CMK (cell line): ENCODE measurements at places on chromosomes 4 and X.

DNA sequence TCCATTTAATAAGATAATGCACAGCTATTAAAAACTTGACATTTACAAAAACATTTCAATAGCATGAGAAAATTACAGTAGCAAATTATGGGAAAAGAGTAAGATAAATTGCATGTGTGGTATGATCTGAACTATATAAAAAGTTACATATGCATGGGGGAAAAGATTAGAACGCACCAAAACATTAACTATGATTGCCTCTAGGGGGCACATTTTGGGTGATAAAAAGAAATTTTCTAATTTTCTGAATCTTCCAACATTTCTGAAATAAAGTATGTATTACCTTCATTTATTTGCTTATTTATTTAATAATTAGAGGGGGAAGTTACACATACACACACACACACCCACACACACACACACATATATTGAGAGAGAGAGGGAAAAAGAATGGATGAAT, 19.6 kb upstream of the KDM5C start:
- DNase-seq: no peak

DNA sequence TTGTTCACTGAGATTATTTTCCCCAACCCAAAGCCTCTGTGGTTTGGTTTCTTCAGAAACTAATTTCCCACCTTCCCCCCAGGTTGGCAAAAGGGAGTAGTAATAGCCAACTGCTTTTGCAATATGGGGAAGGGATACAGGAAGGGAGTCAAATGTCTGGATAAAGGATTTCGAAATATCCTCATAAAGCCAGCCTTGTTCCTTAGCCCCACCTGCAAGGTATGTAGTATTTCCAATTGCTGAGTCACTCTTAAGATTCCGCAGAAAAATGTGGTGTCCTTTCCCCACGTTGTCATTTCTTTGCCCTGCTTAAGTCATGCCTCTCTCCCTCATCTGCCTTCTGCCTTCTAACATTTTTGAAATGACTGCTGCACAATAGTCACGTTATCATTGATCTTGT, 138.8 kb upstream of the DCAF8L1 start:
- DNase-seq: no peak

GRCh38 chr4:155881555-155881954, 15.5 kb upstream of the ASIC5 start:
- no peak for DNase-seq

GRCh38 chr4:16019649-16020048, 56.7 kb upstream of the FGFBP2 start:
- no peak for DNase-seq

DNA sequence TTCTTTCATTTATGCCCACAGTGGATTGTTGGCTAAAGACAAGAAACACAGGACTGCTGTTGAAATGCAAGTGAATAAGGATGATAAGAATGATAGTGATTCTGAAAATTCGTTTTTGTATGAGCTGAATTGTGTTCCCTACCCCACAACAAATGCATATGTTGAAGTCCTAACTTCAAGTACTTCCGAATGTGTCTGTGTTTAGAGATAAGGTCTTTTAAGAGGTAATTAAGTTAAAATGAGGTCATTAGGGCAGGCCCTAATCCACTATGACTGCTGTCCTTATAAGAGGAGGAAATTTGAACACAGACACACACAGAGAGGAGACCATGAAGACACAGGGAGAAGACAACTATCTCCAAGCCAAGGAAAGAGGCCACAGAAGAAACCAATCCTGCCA, 126.6 kb upstream of the ACSL4 start:
- peak; percentile 72 for DNase-seq

DNA sequence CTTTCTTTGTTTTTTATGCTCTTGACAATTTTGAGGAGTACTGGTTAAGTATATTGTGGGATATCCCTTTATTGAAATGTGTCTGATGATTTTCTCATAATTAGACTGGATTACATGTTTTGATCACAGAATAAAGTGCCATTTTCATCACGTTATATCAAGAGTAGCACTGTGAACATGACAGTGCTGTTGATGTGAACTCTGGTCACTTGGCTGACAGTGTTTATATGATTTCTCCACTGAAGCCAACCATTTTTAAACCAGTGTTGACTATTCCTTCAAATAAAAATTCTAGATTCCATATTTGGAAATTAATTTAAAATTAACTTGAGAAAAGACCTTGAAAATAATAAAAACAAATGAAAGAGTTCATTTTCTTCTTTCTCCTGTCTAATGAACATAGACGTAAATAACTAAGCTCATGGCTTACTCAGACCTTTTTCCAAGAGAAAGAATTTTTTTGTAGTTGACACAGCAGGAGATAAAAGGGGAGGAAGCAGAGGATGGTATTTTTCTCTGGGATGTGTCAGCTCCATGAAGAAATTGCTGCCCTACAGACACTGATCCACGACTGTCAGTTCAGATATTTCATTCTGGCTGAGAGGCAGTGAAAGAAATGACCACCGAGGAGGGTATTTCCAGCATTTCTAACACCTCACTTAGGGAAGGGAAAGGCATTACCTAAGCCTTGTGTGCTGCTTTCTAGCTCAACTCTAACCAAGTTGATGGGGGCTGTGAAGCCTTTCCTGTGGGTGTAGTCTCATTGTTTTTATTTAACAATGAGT, 150.9 kb upstream of the ANK2 start:
- DNase-seq: no peak

- DNase-seq: no peak
Observed at GRCh38 chrX:19912-20571, 261.1 kb upstream of the PLCXD1 start.

DNA sequence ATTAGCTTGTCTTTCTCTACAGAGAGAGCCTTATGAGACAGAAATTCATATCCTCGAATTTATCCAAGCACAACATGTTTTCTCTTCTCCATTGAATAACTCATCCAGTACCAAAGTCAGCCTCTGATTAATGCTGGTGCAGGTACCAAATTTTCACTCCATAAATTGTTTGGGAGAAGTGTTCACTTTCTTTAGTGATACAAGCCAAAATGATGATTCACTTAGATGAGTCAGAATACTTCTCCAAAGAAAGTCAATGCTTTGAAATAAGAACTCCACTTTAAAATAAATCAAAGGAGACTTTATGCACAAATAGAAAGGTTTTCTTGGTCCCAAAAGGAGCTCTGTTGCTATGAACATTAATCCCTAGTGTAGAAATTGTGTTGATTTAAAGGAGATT, 60.2 kb downstream of the MAOB start:
- no peak for DNase-seq

- DNase-seq: no peak
Observed at GRCh38 chr4:169202145-169202699, 68.5 kb downstream of the SH3RF1 start.

GRCh38 chr4:120853161-120853935, 69.2 kb downstream of the PRDM5 start:
- no peak for DNase-seq

DNA sequence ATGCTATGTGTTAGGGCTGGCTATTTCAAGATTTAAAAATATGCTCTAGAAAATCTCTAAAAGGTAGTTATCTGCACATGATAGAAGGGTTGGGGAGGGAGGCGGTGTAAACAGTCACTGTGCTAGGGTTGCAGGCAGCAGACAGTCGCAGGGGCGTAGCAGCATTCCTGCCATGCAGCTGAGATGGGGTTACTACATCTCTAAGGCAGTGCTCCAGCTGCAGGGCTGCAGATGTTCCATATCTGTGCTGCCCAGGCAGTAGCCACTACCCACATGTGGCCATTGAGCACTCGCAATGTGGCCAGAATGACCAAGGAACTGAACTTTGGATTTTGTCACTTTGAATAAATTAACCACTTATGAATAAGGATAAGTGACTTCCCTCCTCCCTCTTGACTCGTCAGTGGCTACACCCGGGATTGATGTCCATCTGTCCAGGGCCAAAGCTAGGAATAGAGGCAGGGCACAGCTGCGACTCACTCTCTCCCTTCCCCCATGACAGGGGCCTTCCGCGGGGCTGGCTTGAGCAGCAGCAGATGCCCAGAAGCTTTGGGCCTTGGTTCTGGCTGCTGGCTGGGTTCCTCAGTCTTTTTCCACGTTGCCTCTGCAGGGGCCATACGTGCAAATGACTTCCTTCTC, 79.4 kb upstream of the CLDN34 start:
- DNase-seq: no peak
